Esophagus mucosa (tissue), 1 donor: ENCODE measurements at places on chromosomes 16 and 17.

- ATAC-seq = peak; percentile 68
Measured at GRCh38 chr16:660459-661183, 7.3 kb upstream of the RHOT2 start.

DNA sequence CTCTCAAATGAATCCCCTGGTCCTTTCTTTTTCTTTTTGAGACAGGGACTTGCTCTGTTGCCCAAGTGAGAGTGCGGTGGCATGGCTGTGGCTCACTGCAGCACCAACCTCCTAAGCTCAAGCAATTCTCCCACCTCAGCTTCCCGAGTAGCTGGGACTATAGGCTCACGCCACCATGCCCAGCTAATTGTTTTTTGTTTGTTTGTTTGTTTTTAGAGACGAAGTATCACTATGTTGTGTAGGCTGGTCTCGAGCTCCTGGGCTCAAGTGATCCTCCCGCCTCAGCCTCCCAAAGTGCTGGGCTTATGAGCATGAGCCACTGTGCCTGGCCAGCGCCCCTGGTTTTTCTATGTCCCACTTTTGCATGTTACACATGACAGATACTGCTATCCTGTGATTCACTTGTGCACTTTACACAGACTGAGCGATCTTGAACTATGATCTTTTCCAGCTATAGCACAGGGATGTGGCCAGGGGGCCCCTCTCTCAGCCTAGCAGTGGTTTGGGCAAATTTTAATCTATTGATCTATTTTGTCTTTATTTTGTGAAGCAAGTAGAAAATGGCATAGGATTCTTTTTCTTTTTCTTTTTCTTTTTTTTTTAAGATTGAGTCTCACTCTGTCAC, 31.3 kb upstream of the MLKL start:
- no peak for ATAC-seq

DNA sequence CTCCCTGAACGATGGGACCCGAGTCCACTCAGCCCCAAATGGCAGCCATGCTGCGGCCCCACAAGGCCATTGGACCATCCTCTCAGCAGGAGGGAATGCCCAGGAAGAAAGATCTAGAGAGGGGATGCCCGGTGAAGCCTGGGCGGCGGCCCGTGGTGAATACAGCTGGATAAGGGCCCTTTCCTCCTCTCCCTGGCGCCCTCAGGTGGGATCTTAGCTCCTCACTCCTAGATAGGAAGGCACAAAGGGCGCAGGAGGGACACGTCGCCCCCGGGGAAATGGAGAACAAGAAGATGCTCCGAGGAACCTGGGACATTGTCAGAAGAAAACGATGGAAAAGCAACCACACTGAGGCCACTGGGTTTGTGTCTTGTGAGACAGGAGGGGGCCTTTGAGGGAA, 2.5 kb downstream of the CD300C start:
- no peak for ATAC-seq

DNA sequence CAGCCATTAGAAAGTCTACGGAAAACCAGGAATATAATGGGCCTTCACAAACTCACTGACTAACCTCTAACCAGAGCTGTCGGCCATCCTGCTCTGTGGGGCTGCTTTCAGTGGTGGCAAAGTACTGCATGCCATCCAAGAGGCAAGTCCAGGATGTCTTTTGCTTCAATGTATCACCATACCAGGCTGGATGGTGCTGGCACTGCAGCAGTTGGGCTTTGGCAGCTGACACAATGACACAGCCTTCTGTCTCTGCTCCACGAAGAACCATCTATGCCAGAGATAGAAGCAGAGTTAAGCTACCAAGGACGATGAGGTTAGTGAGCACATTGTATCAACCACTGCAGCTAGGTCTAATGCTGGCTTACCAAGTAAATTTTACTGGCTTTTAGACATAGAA, 9.7 kb upstream of the RSKR start:
- ATAC-seq = no peak

- ATAC-seq = peak; percentile 67
Measured at GRCh38 chr17:51435641-51436091, 175.3 kb downstream of the UTP18 start.

DNA sequence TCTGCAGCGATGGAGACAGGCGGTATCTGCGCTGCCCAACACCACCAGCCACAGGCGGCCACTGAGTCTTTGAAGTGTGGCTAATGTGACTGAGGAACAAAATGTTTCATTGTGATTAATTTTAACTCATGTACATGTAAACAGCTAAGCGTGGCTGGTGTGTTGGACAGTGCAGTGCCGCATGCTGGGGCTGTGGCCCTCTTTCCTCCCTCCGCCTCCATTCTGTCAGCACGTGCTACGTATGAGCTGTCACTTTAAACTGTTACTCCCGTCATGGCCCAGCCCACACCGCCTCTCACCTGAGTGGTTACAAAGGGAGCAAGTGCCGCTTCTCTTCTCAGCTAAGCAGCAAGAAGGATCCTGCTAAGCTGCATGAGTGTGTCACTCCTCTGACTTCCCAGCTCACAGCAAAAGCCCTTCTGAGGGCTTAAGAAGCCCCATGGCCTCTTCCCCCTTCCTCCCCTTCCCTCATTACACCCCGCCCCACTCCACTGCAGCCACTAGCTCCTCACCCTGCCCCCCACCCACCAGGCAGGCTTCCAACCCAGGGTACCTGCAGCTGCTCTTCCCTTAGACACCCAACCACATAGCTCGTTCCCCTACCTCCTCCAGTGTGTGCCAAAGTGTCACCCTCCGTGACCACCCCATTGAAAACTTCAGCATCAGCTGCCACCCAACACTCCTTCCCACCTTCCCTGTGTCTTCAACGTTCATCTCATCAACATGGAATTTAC, 15.0 kb downstream of the HASPIN start:
- peak; percentile 87 for ATAC-seq

GRCh38 chr17:46732160-46732559, 86.3 kb downstream of the WNT3 start:
- no peak for ATAC-seq

GRCh38 chr17:63785556-63785955, 11.6 kb downstream of the DDX42 start:
- no peak for ATAC-seq

- no peak for ATAC-seq
Measured at GRCh38 chr17:15238057-15238456, 27.1 kb downstream of the PMP22 start.

- ATAC-seq = no peak
Measured at GRCh38 chr17:59825533-59826322, 67.0 kb downstream of the TUBD1 start.

DNA sequence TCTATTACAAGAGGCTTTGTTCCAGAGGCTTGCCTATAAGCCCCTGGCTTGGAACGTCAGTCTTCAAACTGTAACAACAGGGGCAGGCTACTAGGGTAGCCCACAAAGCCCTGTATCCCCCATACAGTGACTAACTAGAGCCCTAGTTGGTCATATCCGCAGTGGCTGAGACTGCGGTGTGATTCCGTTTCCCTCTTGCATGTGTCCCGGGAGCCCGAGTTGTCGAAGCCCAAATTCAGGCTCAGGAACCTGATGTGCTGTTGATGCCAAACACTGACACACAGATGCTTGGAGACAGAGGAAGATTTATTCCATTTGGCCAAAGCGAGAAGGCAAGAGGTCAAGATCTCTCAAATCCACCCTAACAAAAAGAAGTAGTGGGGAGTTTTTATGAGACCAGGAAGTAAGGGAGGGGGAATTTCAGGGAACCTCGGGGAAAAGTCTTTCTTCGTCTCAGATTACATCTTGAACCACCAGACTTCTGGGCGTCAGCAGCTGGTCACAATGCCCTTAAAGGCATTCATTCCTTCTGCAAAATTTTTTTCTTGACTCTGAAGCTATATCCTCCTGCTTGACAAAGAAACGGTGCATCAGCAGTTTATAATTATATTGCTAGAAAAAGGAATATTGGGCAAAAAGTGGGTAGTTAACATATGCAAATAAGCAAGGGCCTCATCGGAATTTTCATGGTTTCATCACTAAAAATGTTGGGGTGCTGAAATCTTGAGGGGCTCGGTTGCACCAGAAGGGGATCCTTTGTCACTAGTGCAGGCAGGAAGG, 879 bp downstream of the SLFN5 start:
- ATAC-seq = peak; percentile 36

DNA sequence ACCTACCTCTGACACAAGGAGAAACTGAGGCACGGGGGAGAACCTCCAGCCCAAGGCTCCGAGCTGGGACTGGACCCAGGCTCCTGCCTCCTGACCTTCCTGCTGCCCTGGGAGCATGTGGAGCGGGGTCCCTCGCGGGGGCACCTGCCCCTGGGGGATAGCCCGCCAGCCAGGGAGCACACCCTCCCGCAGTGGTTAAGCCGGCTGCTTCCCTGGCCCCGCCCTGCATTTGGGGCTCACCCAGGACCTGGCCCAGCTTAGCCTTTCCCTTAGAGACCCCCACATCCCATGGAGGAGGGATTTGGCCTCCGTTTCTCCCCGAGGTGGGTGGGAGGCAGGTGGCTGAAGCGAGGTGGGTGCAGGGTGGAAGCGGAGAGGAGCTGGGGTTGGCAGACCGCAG, 1.8 kb upstream of the CDH15 start:
- ATAC-seq = no peak

DNA sequence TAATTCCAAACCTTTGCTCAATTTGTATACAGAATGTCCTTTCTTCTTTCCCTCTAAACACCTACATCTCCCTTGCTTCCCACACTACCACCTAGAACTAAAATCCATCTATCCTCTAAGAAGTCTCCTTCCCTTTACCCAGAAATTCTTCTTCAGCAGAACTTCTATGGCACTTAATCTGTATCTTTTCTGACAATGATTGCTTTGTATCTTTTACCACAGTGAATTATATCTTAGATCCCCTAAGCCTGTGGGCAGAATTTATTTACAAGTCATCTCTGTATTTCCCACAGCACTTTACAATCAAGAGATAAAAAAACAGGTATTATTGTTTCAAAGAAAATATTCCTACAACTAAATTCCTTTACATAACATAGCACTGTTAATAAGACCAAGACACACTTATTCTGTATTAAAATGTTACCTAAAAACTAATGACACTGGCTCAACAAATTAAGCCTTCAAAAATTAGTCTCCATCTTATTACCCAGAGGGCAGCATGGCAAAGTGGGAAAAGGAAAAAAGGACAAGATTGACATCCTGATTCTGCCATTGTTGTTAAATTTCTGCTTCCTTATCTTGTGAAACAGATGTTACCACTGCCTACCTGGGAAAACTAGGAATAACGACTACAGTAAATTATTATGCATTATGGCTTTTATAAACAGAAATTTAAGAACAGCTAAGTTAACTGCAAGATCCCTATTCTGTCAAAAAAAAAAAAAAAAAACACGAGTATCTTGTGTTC, 42.8 kb downstream of the KANSL1 start:
- no peak for ATAC-seq

GRCh38 chr16:82801361-82801760, 174.6 kb downstream of the CDH13 start:
- ATAC-seq = no peak

GRCh38 chr16:178668-179015, 1.6 kb upstream of the HBQ1 start:
- no peak for ATAC-seq

DNA sequence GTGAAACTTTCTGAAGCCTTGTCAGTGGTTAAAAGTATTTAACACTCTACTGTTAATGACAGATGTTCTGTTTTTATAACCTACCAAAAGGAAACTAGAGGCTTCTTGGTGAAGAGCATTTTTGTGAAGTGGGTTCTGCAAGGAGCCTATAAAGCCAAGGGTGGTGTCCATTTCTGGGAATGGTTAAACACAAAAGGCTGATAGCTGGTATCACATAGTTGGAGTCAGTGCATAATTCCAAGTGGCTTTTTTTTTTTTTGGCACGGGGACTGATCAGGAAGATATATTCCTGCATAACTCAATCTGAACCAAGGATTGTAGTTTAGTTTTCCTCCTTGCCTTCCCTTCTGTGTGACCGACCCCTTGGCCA, 27.6 kb upstream of the KPNB1 start:
- no peak for ATAC-seq

GRCh38 chr17:80799538-80800480, 191.8 kb upstream of the CHMP6 start:
- peak; percentile 17 for ATAC-seq

DNA sequence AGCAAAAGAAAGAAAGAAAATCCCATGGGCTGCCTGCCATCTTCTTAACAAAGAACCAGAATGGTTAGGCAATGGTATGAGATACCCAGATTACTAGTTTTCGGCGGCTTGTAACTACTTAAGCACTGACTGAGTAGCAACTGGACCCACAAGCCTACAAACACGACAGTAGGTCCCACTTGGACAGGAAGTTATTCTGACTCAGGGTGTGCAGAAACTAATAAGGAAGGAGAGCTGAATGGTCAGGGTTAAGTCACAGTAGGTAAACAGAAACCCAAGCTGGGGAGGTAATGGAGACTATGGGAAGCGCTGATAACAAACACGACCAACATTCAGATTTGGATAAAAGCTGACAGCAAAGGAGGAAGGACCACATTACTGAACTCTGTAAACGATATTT, 10.4 kb upstream of the HLF start:
- ATAC-seq = peak; percentile 76

DNA sequence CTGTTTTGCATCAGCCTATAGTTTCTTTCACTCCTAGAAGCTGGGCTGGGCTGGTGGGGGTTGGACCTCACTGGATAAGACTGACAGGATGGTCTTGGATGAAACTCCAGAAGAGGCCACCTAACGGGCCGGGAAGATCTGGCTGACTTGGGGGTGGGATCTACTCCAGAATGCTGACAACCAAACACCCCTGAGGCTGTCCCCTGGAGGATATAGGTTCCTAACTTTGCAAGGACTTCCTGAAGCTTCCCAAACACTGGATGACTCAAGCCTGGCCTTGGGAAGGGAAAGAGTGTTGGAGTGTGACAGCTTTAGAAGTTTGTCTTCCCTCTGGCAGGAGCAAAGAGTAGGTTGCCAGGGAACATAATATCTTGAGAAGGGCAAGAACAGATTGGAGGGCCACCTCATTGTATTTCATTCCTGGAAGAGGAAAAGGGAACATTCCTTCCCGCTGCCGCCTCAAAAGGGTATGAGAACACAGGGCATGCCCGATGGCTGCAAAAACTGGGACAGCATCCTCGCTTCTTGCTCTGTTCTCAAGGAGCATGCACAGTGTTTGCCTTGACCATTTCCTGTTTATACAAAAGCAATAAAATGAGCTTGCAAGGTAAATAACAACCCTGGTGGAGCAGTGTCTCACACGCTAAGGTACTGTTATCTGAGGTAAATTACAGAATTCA, 6.8 kb upstream of the CYB5B start:
- ATAC-seq = no peak

DNA sequence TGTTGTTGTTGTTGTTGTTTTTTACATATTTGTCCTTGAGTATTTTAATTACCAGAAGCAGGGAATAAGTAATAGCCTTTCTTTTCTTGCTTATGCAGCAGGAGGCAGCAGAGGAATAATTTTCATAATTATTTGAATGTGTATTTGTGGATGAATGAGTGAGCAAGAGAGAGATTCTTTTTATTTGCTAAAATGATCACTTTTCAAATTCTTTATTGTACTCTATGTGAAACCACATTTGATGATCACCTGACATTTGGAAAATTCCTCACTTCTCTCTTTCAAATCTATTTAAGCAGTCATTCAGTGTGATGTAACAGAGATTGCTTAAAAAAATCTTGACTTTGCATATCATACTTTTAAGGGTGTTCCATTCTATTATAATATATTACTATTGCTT, 223.6 kb downstream of the BCAS3 start:
- ATAC-seq = no peak
